ENCODE measurements at places on chromosomes 2 and 18. TPM values are rescaled to one million over a fixed set of nuclear protein-coding genes. Genes with fewer than 3 reads are reported as not detected.

MAL gene
- total RNA-seq = 11.3 TPM

CCL20 gene
- not detected for total RNA-seq

RAD51AP2 gene
- total RNA-seq = not detected

IL1A gene
- 0.22 TPM for total RNA-seq

RASGRP3 gene
- 26.4 TPM for total RNA-seq

PPP1R1C gene
- total RNA-seq = 5.2 TPM

DAW1 gene
- total RNA-seq = 0.30 TPM

DYSF gene
- 0.81 TPM for total RNA-seq

C2orf81 gene
- total RNA-seq = 1.6 TPM

ACTG2 gene
- total RNA-seq = 0.89 TPM

VSNL1 gene
- total RNA-seq = 0.94 TPM

FEZ2 gene
- total RNA-seq = 103 TPM

ASTL gene
- 0.17 TPM for total RNA-seq

GATA6 gene
- 4.6 TPM for total RNA-seq

All from M059J (cell line).